Stimulated activated CD8-positive, alpha-beta memory T cell treated with anti-CD3 and anti-CD28 coated beads, Interleukin-15, amount 100 ng/mL, for 48 hours (primary cell): ENCODE measurements at places on chromosomes 6 and 20.

GRCh38 chr6:121305957-121306607, 28.2 kb downstream of the TBC1D32 start:
- no peak for DNase-seq

- DNase-seq: no peak
These were observed 252.6 kb downstream of the DLL1 start for GRCh38 chr6:170038251-170038650.

GRCh38 chr6:66865771-66866170, 1158.7 kb upstream of the EYS start:
- no peak for DNase-seq

DNA sequence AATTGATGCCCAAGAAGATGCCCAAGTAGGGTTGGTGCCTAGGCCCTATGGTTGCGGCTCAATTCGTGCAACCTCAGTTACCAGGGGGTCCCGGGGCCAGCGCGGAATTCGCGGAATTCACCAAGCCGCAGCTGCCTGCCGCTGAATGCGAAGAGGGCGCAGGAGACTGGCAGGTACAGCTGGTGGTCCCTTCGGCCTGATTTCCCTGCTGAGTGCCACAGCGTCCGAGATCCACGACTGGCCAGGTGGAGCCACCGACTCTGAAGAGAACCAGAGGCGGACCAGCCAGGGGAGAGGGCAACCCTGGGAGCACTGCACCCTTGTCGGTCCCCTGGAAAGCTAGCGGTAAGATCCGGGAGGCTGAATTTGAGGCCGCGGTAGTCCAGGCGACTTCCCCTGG, 6.8 kb upstream of the TFAP2D start:
- DNase-seq: no peak

- DNase-seq: no peak
These were observed 13.9 kb downstream of the SRC start for GRCh38 chr20:37359836-37360235.

- DNase-seq: peak; percentile 81
These were observed 664 bp upstream of the BAG6 start for GRCh38 chr6:31652925-31653724.

DNA sequence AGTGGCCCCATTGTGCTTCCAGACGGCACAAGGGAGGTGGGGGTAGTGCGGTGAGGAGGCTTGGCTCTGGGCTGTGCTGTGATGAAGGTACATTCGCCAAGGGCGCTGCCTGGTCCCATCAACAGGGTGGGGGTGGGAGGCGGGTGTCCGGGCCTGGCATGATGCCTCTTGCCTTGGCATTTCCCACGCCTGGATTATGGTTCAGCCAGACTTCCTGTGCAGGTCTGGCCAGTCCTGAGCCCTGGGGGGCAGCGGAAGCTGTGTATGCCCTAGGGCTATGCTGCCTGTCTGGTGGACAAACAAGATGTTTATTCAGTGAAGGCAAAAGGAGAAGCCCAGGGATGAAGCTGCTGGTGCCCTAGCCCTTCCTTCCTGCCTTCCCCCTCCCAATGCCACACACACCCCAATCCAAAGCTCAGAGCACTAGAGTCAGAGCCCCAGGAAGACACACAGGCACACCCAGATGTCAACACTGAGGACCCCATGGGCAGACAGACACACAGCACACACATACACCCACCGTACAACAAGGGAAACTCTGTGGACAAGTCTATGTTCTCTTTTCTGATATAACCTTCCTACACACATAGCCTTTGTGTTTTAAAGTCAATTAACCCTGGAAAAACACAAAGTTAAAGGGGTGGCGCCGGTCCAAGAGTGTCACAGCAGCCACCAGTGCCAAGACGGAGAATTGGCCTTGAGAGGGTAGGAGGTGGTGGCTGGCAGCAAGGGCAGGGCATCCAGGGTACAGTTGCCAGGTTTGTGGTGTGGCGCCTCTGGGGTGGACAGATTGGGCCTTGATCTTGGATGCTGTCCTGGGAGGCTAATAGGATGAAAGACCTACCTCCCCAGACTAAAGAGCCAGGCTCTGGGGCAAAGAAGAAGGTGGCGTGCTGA, 54.7 kb upstream of the SAYSD1 start:
- DNase-seq: no peak

DNA sequence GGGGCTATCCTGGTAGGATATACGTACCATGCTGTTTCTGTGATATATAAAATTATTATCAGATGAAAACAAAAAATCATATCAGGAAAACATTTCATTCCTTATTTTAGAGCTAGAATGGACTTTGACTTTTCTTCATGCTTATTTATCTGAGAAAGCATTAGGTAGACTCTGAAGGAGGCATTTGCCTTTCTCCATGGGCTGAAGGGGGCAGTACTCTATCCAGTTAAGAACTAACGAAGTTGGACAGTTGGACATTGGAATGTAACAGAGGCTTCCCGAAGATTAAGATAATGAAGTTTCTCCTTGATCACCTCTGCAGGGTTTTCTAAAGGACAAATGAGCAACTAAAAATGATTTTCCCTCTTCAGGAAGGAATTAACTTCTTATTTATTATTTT, 233.9 kb downstream of the SAMD5 start:
- DNase-seq: no peak

GRCh38 chr6:64580346-64580745, 944.7 kb downstream of the PHF3 start:
- DNase-seq: no peak

GRCh38 chr6:34816635-34817301, 24.9 kb downstream of the BLTP3A start:
- DNase-seq: no peak

DNA sequence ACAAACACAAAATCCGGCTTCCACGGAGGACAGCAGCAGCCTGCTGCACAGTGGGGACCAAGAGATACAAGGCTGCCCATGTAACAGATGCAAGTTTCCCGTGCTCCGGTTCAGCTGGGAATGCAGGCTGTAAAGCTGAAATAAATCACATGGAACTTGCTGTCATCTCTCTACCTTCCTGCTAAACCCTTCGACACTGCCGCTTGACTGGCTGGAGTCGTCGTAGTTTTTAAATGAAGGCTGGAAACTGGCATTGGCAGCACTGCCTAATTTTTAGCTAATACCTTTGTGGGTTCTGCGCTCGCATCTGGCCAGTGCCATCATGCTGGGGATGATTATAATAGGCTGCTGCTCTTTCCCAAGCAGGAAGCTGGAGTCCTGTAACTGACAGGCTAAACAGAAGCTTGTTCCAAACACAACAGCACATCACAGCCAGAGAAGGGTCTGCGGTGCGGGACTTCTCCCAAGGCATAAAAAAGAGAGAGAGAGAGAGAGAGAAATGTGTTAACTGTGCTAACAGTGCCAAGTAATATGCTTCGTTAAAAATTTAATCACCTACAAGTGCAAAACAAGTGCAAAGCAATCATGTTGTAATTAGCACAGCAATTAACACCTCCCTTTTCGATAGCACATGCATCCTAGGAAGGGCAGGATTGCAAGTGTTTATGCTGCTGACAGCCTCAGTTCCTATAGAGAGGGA, 146.1 kb downstream of the TFAP2A start:
- no peak for DNase-seq

DNA sequence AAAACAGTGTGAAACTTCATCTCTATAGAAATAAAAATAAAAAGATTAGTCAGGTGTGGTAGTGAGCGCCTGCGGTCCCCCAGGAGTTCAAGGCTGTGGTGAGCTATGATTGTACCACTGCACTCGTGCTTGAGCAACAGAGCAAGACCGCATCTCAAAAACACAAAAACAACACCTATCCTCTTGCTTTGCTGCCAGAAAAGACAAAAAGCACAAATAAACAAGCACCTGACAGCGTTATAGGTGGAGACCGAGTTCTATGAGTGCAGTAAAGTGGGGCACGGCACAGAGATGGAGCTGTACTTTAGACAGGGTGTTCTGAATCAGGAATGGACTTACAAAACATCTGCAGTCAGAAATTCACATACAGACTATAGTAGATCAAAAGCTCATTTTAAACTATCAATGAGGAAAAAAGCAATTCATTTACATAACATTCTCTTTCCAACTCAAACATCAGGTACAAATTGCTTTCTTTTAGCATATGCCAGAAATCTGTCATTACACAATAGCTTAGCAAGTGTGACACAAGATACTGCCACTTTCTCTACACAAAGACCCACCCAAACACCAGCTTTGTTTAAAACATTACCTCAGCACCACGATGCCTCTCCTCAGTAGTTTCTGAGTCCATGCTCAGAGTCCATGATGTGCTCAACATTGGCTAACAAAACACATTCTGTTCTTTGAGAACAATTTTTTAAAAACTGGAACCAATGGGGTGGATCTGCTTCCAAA, 10.1 kb downstream of the EZR start:
- no peak for DNase-seq

GRCh38 chr20:32231245-32231644, 23.6 kb downstream of the POFUT1 start:
- DNase-seq: no peak

- no peak for DNase-seq
These were observed 346.5 kb downstream of the CD83 start for GRCh38 chr6:14464055-14464454.

GRCh38 chr6:28488916-28489365, 26.7 kb downstream of the GPX6 start:
- no peak for DNase-seq

DNA sequence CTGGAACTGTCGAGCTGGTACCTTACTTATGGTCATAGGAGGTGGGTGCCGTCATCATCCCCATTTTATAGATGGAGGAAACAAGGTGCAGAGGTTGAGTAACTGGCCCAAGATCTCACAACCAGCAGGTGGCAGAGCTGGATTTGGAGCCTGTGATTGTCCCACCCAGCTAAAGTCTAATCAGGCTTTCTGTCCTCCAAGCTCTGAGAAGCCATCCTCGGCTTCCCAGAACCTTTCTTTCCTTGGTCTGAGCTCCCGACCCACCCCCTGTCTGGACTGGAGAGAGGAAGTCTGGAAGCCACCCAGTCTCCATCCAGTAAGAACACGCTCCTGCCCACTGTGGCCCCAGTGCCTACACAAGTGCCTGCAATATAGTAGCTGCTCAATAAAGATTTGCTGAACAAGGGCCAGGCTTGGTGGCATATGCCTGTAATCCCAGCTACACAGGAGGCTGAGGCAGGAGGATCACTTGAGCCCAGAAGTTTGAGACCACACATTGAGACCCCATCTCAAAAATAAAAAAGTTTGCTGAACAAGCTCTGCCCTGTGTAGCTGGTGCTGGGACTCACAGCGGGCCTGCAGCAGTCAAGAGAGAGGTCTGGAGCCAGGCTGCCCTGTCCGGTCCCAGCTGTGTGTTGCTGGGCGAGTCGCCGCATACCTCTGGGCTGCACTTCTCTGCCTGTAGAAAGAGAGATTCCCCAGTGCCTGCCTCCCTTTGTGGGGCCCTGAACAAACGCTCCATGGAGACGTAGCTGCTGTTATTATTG, 32.5 kb upstream of the DLGAP4 start:
- DNase-seq: no peak

DNA sequence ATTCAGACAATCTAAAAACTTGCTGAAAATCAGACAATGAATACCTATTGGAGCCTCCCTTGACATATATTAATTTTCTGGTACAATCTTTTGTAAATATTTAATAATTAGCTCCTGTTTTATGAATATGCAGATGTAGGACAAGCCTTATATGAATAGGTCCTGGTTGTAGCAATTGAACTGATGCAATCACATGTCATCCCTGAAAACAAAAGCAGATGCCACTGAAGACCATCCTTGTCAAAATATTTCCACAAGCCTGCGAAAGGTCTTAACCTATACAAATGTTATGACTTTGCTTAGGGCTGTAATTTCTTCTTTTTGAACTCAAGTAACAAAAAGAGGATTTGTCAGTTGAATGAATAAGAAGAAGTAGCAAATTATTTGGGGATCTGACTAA, 722.1 kb downstream of the EYS start:
- DNase-seq: no peak

DNA sequence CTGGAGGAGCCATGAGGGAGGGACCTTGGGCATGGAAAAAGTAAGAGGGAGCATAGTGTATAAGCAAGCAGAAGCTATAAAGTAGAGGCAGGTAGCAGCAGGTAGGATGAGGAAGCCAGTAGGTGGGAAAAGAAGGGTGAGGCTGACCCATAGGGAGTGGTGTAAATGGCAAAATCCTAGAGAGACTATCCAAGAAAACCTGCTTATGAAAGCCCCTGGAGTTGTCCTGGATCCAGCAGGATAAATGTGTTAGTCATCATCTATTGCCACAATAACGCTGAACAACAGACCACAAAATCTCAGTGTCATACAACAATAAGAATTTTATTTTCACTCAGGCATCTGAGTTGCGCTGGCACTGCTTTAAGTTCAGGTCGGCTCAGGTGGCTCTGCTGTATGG, 30.2 kb downstream of the CHD6 start:
- no peak for DNase-seq

- no peak for DNase-seq
These were observed 40.3 kb downstream of the PTPN1 start for GRCh38 chr20:50550531-50550930.

GRCh38 chr20:57108742-57109570, 157.5 kb downstream of the BMP7 start:
- no peak for DNase-seq

DNA sequence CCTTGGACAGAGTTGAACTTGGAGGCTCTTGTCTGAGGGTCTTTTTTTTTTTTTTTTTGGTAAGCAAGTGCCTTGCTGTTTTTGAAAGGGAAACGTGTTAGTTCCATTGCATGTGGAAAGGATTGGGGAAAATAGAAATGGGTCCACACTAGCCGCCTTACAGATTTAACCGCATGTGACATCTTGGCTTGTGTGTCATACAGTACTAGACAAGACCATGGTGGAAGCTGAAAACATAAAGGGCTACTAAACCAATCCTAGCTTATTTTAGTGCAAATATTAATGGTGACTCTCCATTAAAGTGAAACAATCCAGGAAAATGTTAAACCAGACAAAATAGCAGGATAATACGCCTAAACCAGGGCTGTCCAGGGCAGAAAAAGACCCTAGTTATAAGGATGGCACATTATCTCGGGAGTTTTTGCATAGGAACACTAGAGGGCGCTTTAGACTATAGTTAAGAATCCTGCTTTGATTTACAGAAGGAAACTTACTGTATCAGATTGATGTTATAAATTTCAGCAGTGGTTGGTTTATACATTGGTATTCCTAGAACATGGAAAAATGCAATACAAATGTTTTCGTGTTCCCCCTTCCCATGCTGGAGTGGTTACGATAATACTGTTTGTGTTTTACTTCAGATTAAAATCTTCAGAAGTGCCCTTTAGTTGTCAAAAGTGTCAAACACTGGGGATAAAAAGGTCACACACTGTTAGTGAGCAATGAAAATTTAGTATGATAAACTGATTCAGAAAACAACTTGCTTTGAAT, 59.8 kb upstream of the DEK start:
- DNase-seq: no peak

- no peak for DNase-seq
These were observed 22.7 kb upstream of the MOCS1 start for GRCh38 chr6:39956936-39957335.

GRCh38 chr6:6908121-6908520, 199.6 kb upstream of the RREB1 start:
- DNase-seq: no peak

DNA sequence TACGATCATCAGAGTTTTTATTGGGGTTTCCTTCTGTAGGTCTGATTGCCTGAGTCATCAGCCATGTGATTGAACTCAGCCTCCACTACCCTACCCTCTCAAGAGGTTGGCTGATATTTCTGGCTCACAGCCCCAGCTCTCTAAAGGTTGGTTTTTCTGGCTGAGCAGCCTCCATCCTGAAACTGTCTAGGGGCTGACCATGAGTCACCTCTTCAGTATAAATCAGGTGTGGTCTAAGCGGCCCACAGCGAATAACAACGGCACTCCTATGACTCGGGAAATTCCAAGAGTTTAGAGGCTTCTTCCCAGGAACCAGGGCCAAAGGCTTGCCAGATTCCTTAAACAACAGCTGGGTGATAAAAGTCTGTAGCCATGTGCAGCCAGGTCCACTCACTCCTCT, 115.5 kb downstream of the SOD2 start:
- no peak for DNase-seq
